Activated T-cell treated with anti-CD3 and anti-CD28 coated beads, Interleukin-2, amount 50 U/mL, for 72 hours (primary cell): ENCODE measurements at places on chromosomes 7 and 10. TPM values are rescaled to one million over a fixed set of nuclear protein-coding genes. Genes with fewer than 3 reads are reported as not detected.

The PHTF2 gene
- total RNA-seq: 16.3 TPM

The DENND2A gene
- total RNA-seq: not detected

The CAMK1D gene
- 25.3 TPM for total RNA-seq

The PWWP2B gene
- 5.2 TPM for total RNA-seq

The ZNF488 gene
- total RNA-seq: 0.46 TPM

The CBX3 gene
- 201 TPM for total RNA-seq

The GNGT1 gene
- not detected for total RNA-seq

The PTPRN2 gene
- total RNA-seq: 0.72 TPM

The MYL10 gene
- not detected for total RNA-seq

- DNase-seq: no peak
Measured at GRCh38 chr10:130463104-130463875, 327.1 kb downstream of the GLRX3 start.

DNA sequence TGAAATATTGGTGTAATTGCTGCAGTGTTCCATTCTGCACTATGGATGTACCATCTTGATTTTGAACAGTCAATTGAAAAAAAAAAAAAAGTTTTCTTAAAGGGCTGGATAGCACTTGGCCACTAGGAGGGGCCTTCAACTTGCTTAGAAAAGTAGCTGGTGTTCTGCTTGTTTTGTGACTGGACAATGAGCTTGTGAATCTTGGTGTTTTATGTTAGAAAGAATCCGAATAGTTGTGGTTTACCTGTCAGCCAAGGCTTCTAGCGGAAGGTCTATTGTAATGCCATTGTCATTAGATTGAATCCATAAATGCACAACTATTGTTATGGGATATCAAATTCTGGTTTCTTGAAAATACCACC lies 77.1 kb downstream of the BMPER start:
- DNase-seq: no peak

- no peak for DNase-seq
Measured at GRCh38 chr10:79392506-79393176, 45.4 kb downstream of the PPIF start.

GRCh38 chr7:15504351-15504750 lies 57.5 kb downstream of the AGMO start:
- DNase-seq: no peak

DNA sequence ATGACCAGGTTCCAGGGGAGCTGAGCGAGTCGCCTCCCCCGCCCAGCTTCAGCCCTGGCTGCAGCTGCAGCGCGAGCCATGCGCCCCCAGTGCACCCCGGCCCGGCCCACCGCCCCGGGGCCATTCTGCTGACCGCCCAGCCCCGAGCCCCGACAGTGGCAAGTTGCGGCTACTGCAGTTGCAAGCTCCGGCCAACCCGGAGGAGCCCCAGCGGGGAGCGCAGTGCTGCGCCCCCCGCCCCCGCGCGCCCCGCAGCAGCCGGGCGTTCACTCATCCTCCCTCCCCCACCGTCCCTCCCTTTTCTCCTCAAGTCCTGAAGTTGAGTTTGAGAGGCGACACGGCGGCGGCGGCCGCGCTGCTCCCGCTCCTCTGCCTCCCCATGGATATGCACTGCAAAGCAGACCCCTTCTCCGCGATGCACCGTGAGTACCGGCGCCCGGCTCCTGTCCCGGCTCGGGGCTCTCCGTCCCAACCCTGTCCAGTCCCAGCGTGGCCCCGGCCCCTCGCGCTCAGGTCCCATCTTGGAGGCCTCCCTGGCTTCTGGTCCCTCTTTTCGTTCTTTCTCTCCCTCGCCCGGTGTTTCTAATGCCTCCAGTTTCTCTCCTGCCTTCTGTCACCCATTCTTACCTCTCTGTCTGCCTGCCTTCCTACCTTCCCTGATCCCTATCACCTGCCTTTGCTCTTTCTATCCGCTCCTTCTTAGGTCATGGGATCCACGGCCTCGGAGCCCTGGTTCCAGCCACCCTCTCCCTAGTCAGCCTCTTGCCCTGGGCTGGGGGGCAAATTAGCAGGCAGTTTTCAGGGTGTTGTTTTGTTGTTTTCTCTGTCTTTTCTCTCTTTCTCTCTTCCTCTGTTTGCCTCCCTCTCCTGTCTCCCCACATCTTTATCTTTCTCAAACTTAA lies 751 bp downstream of the PAX2 start:
- DNase-seq: no peak

DNA sequence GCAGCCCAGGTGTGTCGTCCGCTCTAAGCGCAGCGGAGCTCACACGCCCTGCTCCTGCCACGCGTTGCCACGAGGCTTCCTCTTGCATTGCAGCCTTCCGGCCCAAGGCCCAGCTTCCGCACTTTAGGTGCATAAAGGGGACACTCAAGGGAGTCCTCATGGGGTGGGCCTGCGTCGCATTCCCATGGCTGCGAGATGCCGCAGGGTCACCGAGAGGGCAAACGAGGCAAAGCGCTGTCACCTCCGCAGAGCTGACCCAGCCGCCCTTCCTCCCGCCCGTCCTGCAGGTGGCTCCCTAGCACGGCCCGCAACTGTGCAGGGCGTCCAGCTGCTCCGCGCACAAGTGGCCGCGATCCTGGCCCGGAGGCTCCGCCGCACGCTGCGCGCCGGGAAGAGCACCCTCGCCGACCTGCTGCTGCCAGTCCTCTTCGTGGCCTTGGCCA lies 283.5 kb downstream of the ABCA13 start:
- peak; percentile 6 for DNase-seq

GRCh38 chr10:103564776-103565520 lies 71.4 kb downstream of the NEURL1 start:
- DNase-seq: peak; percentile 69

DNA sequence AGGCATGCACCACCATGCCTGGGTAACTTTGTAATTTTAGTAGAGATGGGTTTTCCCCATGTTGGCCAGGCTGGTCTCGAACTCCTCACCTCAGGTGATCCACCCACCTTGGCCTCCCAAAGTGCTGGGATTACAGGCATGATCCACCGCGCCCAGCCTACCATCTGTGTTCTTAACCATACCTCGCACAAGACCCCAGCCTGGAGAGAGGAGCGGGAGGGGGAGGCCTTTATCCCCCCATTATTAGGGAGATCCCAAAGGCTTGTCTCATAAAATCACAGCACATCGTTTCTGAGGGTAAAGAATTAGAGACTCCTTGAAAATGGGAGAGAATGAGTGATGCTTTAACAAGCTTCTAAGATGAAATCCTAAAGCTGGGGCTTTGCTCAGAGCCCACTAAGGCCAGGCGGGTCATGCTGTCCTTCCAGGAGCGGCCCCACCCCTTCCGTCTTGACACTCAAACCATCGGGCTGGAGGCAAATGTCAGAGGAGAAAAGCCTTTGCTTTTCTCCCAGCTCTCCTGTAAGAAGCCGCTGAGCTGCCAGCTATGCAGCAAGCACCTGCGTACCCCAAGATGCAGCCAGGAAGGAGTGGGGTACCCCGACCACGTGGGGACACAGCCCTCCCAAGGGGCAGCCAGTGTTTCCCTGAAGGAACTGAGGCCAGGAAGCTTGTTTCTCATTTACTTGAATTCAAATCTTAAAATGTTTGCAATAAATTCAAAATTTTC lies 339.7 kb downstream of the PTPRN2 start:
- DNase-seq: no peak

DNA sequence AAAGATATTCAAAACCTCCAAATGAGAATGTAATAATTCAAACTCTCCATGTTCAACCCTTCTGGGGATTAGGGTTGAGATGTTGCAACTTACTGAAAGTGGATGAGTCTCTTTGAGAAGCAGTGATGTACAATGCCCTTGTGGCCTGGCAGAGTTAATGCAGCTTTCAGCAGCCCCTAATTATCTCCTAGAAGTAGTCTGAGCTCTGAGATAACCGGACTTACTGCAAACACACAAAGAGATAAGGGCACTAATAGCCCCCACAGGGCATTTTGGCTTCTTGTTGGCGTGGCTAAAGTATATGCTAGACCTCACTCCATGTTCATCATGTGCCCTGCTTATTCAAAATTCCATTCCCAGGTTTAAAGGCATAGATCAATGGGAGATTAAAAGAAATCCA lies 404.7 kb downstream of the NEBL start:
- DNase-seq: no peak

GRCh38 chr10:68721673-68722335 lies 765 bp downstream of the CCAR1 start:
- no peak for DNase-seq

DNA sequence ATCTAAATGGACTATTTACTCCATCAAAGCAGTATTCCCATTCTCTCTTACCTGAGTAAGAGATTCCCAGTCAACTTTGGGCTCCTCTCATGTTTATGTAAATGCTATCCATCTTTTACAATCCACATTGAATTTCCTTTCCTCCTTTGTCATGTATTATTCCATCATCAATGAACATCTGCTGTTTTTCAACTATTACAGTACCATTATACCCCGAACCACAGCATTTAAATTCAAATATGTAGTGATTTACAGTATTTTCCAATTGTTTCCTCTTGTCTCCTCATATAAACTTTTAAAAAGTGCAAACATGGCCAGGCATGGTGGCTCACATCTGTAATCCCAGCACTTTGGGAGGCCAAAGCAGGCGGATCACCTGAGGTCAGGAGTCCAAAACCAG lies 20.3 kb downstream of the PCLO start:
- DNase-seq: no peak

DNA sequence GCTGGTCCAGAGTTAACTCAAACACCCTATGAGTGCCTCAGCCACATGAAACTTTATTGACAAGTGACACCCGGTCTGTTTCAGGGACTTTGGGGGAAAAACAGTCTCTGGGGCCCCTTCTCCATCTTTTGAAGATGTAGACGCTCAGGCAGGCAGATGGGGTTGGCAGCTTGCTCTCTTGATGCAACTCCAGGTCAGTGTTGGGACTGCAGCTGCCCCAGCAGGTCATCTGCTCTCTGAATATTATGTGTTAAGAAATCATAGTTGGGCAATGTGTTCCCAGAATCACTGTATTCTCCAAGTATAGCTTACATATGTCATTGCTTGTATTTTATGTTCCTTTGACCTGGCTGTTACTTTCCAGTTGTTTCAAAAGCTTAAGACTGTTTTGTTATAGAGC lies 544.9 kb upstream of the MGMT start:
- no peak for DNase-seq

GRCh38 chr7:44324481-44325200 lies 753 bp downstream of the CAMK2B start:
- DNase-seq: no peak

DNA sequence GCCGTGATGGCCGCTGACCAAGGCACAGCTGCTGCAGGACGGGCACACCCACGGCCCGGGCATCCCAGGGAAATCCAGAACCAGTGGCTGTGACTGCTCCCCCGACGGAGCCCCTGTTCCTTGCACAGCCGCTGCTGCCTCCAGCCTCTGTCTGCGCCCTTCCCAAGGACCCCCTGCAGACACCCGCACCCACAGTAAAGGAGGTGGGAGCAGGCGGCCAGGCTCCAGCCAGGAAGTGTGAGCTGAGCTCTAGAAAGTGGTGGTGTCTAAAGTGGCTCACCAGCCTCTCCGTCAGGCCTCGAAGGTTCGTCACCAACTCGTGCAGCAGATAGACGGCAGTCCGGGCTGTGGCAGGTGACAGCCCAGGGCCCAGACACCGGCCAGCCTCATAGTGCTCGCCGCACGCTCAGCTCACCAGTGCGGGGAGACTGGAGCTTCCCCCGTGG lies 306.7 kb downstream of the DNAJB6 start:
- no peak for DNase-seq

- no peak for DNase-seq
Measured at GRCh38 chr10:78764436-78764835, 304.3 kb upstream of the ZMIZ1 start.

GRCh38 chr10:56346845-56347415 lies 14.1 kb downstream of the ZWINT start:
- no peak for DNase-seq
